HCEC 1CT (cell line): ENCODE measurements at places on chromosomes 12 and 14.

- DNase-seq, result no peak
Measured at GRCh38 chr12:40907115-40907527, 214.9 kb downstream of the CNTN1 start.

DNA sequence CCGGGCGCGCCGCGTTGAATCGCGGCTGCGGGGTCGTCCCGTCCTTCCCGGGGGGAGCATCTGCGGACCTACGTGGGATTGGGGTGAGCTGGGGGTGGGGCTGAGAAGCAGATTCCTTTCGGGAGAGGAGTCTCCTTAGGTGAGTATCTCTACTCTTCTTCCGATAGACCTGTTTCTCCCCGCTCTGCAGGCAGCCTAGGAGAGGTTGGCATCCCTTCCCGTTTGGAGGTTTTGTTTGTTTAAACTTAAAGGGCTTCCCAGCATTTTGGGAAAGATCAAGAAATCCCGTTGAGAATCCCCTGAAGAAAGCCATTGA, 411 bp downstream of the TTLL5 start:
- DNase-seq, result no peak

DNA sequence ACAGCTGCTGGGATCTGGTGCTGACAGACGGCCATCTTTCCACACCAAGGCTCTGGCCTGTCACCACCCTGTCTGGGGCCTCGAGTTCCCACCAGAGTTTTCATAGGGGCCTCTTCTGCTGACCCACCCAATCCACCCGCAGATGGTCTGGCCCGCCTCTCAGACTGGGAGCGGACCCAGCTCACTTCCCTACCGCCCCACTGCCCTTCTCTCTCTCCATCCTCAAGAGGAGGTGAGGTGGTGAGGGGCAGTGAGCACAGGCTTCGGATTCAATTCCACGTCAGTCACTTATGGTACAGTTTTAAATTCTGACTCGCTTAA, 12.3 kb upstream of the RPS6KL1 start:
- no peak for DNase-seq

- DNase-seq, result peak; percentile 25
Measured at GRCh38 chr12:110245369-110245772, 35.7 kb upstream of the ATP2A2 start.

DNA sequence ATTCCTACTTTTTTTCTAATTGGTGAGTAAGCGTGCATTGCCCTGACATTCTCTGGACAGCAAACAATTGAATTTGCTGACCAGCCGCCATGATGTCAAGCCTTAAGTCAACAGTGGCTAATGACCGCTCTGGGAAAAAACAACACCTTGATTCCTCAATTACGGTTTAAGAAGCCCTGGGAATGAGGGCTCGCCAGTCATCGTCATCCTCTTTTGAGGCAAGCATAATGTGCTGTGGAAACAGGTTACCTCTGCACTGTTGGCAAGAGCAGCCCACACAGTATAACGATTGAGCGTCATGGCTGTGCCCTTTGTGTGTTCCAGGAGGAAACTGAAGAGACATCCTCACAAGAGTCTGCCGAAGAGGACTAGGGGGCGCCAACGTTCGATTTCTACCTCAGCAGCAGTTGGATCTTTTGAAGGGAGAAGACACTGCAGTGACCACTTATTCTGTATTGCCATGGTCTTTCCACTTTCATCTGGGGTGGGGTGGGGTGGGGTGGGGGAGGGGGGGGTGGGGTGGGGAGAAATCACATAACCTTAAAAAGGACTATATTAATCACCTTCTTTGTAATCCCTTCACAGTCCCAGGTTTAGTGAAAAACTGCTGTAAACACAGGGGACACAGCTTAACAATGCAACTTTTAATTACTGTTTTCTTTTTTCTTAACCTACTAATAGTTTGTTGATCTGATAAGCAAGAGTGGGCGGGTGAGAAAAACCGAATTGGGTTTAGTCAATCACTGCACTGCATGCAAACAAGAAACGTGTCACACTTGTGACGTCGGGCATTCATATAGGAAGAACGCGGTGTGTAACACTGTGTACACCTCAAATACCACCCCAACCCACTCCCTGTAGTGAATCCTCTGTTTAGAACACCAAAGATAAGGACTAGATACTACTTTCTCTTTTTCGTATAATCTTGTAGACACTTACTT, 138.9 kb downstream of the HMGA2 start:
- no peak for DNase-seq

GRCh38 chr12:19065871-19066270, 63.7 kb upstream of the PLEKHA5 start:
- no peak for DNase-seq

GRCh38 chr12:55744340-55745030, 1.6 kb downstream of the GDF11 start:
- DNase-seq, result no peak

GRCh38 chr14:73492043-73492552, 1.4 kb downstream of the RIOX1 start:
- no peak for DNase-seq

- peak; percentile 42 for DNase-seq
Measured at GRCh38 chr14:23640524-23641141, 4.5 kb downstream of the DHRS2 start.
